ENCODE measurements at places on chromosomes 2 and 18.

GRCh38 chr18:77133835-77134496, 1.4 kb upstream of the MBP start:
- DNase-seq = no peak

GRCh38 chr2:3008561-3008960, 369.1 kb downstream of the EIPR1 start:
- no peak for DNase-seq

DNA sequence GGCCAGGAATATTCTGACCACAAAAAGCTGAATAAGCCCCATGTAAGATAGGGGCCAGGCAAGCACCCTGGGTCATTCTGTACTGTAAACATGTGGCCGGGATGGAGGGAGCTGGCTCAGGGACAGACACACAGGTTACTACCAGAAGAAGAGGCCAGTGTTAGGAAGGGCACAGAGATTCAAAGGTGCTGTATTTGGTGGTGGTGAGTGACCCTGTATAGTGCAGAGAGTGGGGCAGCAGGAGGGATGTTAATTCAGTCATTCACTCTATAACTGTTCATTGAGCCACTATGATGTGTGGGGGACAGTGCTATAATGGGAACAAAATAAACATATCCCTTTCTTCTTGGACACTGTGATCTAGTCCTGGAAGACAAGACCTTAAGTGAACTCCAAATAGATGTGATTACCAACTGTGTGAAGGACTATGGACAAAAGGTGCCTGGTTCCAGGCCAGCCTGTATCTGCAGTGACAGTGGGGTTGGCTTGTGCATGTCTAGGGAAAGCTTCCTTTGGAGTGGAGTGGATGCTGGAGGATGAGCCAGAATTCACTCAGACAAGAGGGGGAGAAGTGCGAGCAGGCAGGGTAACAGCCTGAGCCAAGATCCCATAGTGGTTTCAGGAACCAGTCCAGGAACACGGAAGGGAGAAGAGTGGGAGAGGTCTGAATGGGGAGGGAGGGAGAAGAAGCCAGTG, 8.3 kb downstream of the MOCOS start:
- DNase-seq = no peak

GRCh38 chr2:182068811-182069210, 83.2 kb downstream of the PPP1R1C start:
- no peak for DNase-seq

- no peak for DNase-seq
Measured at GRCh38 chr2:234393354-234393753, 103.5 kb downstream of the ARL4C start.

DNA sequence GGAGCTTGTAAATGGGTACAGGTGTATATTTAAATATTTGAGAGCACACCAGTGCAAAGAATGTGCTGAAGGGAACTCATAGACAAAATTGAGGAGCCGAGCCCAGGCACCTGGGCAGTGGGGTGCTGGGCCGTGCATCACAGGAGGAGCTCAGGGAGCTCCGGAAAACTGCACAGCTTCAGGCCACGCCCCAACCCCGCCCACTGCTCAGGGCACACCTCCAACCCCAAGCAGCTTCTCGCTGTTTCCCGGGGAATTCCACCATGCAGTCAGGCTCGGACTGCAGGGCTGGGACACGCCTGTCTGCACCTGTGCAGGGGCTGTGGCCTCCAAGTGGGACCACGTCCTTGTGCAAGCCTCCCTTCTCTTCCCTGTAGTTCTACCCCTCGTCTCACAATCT, 243.0 kb downstream of the HDAC4 start:
- DNase-seq = peak; percentile 10

DNA sequence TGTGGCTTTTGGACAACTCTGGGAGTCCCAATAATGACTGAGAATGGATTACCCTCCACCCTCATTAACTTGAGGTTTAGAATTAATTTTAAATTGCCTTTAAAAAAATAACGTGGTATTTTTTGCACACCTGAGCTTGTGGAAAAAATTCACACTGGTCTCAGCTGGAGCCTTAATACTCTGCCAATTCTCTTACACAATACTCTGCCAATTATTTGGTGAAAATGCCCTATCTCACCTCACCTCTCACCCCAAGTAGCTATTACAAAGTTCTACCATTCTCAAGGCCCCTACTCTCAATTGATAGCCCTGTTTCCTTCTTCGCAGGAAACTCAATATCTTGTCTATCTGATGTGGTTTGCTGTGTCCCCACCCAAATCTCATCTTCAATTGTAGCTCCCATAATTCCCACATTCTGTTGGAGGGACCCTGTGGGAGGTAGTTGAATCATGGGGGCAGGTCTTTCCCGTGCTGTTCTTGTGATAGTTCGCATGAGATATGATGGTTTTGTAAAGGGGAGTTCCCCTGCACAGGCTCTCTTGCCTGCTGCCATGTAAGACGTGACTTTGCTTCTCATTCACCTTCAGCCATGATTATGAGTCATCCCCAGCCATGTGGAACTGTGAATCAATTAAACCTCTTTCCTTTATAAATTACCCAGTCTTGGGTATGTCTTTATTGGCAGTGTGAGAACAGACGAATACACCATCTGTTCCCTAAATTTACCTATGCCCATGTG, 27.4 kb upstream of the C2orf69 start:
- DNase-seq = peak; percentile 2

GRCh38 chr2:108629417-108629816, 89.9 kb upstream of the RANBP2 start:
- DNase-seq = no peak

DNA sequence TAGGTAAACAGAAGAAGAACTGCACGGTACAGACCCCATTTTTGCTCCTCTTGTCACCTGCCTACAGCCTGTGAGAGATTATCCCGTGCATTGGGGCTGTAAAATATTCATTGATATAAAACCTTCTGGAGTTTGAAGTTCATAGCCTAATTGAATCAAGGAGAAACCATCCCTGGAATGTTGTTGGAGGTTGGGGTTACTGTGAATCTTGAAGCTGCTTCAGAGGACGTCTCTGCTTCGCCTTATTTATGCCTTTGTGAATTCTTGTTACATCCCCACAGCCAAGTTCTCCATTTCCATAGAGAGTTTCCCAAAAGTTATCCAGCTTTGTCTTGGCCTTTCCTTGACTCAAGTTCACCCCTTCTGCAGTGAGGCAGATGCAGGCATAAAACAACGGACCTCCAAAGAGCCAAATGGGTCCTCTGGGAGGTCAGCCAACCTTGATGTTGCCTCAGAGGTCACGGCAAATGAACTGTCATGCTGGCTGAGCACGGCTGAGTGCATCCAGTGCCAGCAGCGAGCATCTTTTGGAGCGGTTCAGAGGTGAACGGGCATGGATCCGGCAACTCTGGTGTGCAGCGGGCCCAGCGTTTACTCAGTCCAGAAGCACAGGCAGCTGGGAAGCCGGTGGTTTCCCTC, 317.6 kb downstream of the PRKCE start:
- peak; percentile 72 for DNase-seq

DNA sequence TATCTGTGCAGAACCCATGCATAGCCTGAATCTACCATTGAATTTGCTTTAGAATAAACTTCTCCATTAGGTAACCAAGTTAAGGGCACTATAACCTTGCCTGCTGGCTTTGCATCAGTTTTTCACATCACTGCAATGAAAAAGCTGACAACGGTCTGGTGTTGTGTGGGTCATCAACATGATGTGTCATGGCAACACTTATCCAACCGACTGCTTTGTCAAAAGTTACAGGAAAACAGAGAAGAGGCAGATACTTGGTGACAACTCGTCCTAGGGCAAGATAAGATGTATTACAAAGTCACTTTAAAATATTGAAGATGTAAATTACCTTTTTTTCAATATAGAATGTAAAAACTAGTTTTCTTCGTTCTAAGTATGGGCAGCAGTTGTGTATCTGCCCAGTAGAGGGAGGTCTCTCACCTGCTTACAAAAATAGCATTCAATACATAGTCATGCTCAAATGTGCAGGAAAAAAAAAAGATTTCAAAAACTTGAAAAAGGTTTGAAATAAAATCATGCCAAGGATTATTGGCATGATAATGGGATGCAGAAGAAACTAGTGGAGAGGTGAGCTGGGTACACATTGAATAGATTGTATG, 96.3 kb downstream of the EVA1A start:
- DNase-seq = peak; percentile 54
